ENCODE measurements at places on chromosomes 1 and 21.
A peak's percentile ranks its signal among the peaks of the same experiment; 100 is the strongest.

DNA sequence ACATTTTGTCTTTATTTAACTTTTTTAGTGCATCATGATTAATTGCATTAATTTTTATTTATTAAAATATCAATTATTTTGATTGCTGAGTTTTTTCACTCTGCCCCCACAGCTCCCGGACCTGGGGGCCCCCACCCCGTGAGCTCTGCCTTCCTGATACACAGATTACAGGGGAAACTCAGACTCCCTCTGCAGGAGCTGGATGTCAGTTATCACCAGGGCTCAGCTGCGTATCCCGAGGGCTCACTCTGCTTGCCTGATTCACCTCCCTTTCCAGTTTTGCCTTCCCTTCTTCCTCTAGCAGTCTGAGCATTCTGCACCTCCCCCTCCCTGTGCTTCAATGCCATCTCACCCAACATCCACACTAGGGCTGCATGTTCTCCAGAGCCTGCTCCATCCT is 98.2 kb downstream of the ATP1A1 start:
- no peak for DNase-seq

DNA sequence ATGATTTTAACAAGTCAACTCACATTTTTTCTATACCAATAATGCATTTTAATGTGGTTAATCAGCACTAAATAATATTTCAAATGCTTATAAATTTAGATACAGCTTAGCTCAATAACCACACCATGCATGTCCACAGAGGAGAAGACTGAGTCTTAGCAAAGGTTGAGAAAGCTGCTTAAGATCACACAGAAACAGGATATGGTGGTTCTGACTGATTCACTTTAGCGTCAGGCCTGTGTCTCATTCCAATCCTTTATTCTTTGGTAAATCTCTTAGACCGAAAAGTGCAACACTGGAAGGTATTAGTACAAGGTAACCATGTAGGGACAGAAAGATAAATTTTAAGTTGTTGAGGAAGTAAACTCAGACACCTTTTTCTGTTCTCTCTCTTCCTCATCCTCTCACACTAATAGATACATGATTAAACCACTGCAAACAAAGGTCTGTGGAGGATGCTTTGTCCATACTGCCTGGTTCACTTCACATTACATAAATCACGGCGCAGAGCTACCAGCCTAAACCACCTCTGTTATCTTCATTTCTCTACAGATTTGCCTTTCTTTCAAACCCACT is 139.0 kb downstream of the DPYD start:
- no peak for DNase-seq

- DNase-seq: peak; percentile 36
These were observed 3.1 kb downstream of the USP48 start for GRCh38 chr1:21779613-21780521.

DNA sequence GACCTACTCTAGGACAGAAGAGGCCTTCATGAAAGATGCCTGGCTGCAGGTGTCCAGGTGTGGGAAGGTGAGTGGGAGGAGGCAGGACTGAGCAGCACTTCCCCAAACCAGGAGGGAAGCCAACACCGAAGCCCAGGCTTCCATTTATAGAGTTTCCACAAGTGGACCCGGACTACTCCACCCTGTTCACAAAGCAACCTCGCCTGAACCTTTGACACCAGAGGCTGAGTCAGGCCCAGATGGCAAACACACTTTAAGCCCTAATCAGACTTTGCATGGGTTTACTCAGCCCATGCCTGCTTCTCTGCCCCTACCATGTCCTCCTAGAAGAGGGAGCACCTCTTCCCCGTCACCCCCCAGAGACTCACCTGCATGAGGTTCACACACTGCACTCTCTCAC is 14.0 kb downstream of the PRR9 start:
- no peak for DNase-seq

- DNase-seq: no peak
These were observed 60.2 kb downstream of the RIPK4 start for GRCh38 chr21:41706678-41707077.

- DNase-seq: no peak
These were observed 10.9 kb downstream of the CNST start for GRCh38 chr1:246577082-246577719.

- DNase-seq: no peak
These were observed 95.7 kb upstream of the PLXNA2 start for GRCh38 chr1:208339911-208340310.

DNA sequence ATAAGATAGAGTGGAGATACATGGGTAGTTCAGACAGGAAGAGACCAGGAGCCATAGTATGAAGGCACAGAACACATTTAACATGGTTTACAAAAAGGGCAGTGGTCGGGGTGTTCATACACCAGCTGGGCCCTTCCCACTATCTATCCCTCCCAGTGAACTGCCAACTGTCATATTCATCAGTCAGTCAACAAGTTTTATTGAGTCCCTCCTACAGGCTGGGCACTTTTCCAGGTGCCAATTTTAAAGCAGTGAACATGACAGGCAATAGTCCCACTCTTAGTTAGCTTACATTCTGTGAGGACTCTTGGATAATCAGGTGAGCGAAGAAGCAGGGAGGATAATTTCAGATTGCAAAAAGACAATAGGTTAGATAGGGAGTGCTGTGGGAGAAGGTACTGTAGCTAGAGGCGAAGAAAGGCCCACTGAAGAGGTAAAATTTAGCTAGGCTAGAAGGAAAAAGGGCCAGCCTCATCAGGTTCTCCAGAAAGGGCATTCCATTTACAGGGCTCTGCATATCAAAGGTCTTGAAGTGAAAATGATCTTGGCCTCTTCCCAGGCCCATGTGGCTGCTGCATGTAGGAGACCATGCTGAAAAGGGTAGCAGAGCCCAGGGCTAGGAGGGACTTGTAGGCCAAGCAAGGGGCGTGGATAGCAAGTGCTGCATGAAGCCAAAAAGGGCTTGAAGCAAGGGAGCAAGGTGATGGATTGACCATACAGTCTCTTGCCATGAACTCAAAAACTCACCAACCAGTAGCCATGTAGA is 274.7 kb upstream of the SNX7 start:
- no peak for DNase-seq

- DNase-seq: no peak
These were observed 252.1 kb downstream of the MATN1 start for GRCh38 chr1:30471307-30471706.

DNA sequence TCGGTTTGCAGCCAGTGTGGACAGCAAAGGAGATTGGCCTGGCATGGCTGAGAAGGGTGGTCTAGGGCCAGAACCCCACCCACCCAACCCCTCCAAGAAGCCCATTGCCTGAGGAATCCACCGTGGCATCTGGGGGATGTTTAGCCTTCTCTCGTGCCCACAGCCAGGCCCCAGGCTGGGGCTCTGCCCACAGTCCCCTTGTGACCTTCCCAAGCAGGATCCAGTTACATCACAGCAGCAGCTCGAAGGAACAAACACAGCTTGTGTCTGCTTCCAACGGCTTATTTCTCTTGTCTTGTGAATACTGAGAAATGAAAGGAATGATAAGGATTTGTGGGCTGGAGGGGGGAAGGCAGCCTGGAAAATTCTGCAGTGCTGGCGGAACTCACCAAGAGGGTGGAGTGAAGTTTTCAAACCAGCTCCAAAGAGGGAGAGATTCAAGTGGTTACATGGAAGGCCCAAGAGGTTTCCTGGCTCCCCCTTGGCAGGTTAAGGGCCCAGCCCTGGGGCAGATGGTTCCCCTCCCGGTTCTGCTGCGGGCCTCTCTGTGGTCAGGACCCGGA is 61.6 kb downstream of the DHRS3 start:
- no peak for DNase-seq

DNA sequence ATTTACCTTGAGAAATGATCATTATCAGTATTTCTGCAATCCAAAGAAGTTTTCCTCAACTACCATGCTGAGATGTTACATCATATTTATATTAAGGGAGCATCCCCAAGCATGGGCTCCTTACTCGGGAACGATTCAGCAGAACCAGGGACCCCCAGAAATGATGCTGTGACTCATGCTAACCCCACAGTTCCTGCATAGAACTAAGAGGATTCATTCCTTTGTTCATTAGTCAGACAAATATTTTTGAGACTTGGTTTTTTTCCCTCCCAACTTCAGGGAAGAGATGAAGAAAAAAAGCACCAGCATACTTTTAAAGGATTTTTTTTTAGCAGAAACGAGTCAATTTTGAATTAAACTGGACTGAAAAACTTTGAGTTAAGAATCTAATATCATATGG is 49.2 kb upstream of the COL24A1 start:
- no peak for DNase-seq

DNA sequence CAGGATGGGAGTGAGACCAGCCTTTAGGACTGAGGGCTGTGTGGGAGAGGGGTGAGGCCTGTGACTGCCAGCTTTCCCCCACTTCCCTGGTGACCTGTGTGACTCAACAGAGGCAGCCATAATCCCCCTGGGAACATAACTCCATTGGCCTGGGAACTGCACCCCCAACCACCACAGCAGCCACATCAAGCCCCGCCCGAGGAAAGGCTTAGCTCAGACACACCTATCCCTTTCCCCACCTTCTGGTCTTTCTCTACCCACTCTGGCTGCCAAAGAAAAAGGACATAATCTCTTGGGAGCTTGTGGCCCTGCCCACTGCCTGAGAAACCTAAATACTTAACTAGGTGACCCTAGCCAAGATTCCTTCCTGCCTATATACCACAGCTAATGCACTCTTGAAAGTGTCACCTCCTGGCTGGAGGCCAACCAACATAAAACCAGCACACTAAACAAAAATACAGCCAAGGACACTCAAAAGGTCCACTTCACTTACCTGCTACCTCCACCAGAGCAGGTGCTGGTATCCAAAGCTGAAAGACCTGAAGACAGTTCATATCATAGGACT is 406.6 kb upstream of the CAMK1G start:
- DNase-seq: no peak

DNA sequence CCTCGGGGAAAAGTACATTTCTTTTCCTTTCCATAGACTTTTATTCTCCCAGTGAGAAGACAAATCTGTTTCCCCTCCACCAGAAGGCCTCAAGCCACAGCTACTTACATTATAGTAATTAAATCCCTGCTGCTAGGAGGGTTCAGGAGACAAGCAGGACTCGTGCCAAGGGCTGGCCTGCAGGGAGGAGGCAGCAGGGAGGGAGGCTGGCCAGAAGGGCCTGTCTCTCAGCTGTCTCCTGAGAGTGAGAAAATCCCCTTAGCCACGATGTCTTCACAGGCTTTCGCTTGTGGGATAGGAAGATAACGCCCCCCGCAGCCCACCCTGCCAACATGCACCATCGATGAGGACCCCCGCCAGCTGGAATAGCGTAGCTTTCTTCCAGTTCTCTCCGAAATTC is 14.0 kb downstream of the KCNN3 start:
- DNase-seq: no peak

GRCh38 chr1:185074307-185074706 is 28.9 kb downstream of the RNF2 start:
- DNase-seq: no peak
